ENCODE measurements at places on chromosomes 3 and 15.

DNA sequence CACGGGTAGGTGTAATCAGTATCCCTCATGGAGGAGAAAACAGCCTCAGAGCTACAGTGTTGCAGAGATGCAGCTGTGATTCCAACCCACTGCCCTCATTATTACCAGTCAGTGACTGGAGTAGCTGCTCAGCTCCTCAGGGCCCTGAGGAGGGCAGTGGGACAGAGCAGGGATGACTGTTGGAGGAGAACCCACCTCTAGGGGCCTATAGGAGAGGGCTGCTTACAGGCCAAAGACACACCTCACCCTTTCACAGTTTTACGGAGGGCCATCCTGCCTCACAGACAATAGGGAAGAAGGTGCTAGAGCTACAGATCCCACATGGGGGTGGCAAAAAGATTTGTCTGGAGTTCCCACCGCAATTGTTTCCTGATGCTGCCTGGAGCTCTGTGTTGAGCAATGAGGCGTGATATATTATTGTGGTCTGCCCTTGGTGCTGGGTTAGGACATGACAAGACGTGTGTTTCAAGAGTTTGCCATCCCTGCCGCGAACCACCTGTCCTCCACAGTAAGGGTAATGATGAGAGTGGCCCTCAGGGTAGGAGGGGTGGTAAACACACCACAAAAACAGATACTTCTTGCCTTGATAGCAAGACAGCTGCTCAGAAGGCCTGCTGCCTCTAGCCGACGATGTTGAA, 140.5 kb upstream of the TPM1 start:
- DNase-seq, result no peak

- no peak for DNase-seq
These were observed 31.0 kb upstream of the CAV3 start for GRCh38 chr3:8702560-8702959.

GRCh38 chr3:132268956-132269355, 48.3 kb upstream of the ACP3 start:
- DNase-seq, result no peak

GRCh38 chr3:100354850-100355249, 20.3 kb downstream of the NIT2 start:
- no peak for DNase-seq

GRCh38 chr3:13136426-13136825, 63.2 kb upstream of the IQSEC1 start:
- DNase-seq, result no peak

- DNase-seq, result no peak
These were observed 79.5 kb upstream of the POMGNT2 start for GRCh38 chr3:43185274-43185982.

- no peak for DNase-seq
These were observed 3.5 kb upstream of the PIF1 start for GRCh38 chr15:64828985-64829384.

- no peak for DNase-seq
These were observed 367.9 kb upstream of the GBE1 start for GRCh38 chr3:82129221-82129801.

- DNase-seq, result no peak
These were observed 868 bp downstream of the BTBD1 start for GRCh38 chr15:83066034-83066733.

DNA sequence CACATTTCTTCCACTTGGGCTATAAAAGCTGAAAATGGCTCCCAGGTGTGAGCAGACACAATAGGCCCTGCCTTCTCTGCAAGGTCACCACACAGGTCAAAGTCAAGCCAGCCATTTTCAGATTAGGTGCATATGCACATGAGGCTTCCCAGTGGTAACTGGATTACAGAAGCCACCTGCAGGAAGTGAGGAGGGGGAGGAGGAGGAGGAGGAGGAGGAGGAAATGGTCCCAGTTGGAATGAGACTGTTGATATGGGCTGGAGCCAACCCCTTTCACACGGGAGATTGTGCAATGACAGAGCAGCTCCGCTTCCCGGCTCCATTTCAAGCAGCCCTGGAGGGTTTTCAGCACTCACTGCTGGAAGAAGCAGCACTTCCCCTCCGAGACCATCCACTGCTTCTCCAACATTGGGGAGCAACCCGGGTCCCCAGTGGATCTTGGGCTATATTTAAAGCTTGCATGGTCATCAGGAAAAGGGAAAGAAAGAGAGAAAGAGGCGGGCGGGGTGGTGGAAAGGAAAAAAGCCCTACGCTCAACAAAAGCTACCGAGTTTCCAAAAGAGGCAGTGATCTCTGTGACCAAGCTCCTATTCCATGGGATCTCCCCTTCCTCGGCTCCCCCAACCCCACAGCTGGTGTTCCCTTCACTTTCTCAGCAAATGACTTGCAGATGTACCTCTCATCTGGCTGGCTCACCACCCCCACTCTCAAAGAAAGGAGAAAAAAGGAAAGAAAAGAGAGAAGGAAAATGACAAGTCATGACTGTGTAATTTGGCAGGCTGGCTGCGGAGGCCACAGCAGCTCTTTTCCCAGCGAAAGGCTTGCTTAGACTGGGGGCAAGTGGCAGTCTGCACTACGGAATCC, 58.3 kb downstream of the LRIG1 start:
- no peak for DNase-seq

- no peak for DNase-seq
These were observed 128.3 kb downstream of the ATP10A start for GRCh38 chr15:25734680-25735355.

- DNase-seq, result no peak
These were observed 4.0 kb downstream of the SCAANT1 start for GRCh38 chr3:63908081-63908736.

- no peak for DNase-seq
These were observed 3.2 kb upstream of the RAD51 start for GRCh38 chr15:40691737-40692136.

DNA sequence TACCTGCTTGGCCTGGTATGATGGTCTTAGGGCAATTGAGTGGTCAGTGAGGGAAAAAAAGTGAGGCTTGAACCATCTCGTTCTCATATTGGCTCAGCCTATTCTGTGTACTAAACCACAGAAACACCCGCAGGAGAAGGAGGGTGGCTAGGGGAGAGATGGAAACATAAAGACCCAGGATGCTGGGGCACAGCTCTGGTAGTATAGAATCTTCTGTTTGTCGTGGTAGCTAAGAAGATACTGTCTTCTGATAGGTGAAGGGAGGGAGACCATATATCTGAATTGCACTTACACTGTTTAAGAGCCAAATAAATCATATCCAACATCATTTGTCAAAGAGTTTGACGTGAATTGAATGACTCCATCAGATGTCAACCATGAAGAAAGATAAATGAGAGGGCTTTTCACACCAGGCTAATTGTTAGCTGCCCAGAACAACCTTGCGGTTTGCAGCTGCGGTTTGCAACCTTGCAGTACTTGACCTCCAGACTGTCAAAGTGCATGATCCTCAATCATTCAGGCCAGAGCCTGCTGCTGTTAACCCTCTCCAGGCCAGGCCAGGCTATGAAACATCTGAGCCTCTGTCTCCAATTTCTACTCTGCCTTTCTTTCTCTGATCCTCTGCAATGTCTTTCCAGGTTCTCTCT, 40.9 kb upstream of the PIK3R4 start:
- DNase-seq, result no peak

DNA sequence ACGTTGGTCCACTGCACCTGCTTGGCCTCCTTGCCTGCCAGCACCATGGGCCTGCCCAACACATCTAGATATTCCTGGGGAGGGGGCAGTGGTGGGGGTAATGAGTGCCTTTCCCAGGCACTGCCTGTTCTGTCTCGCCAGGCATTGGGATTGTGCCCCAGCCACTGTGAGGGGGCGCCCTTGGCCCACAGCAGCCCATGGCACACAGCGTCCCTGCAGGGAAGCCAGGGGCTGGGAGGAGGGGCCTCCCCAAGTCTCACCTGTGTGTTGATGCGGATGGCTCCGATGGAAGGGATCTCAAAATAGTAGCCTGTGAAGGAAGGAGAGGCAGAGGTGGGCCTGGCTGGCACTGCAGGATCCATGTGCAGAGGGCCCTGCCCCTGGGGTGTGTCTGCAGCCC, 18.7 kb upstream of the TMEM115 start:
- DNase-seq, result no peak

DNA sequence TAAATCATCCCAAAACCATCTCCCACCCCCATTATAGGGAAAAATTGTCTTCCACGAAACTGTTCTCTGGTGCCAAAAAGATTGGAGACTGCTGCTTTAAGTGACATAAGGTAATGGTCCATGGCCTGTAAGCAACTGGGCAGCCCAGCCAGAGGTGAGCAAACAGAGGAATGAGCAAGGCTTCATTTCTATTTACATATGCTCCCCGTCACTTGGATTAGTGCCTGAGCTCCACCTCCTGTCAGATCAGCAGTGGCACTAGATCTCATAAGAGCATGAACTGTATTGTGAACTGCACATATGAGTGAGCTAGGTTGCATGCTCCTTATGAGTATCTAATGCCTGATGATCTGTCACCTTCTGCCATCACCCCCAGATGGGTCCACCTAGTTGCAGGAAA, 1159.8 kb upstream of the ALCAM start:
- no peak for DNase-seq

Data from stimulated activated CD8-positive, alpha-beta memory T cell treated with anti-CD3 and anti-CD28 coated beads, Interleukin-7, amount 100 ng/mL, for 1 hour (primary cell).